ENCODE measurements at places on chromosomes 12 and 14.
A peak's percentile ranks its signal among the peaks of the same experiment; 100 is the strongest.

DNA sequence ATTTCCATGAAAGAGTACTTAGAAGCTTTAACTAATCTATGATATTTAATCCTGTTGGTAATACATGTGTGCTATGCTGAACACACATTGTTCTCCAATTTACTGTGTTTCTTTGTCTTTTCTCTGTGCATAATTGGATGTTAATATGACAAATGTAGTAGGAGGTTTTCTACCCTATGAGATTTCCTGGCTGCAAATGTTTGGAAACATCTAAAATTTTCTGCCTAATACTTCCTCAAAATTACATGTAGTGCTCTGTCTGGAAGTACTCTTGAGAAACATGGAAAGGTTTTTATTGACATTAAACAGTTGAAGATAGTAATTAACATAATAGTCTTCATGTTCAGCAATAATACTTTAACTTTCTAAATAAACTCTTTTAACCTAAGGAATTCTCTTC is 213.0 kb downstream of the KITLG start:
- no peak for DNase-seq

GRCh38 chr12:99915251-99916082 is 69.3 kb downstream of the ANKS1B start:
- no peak for DNase-seq

DNA sequence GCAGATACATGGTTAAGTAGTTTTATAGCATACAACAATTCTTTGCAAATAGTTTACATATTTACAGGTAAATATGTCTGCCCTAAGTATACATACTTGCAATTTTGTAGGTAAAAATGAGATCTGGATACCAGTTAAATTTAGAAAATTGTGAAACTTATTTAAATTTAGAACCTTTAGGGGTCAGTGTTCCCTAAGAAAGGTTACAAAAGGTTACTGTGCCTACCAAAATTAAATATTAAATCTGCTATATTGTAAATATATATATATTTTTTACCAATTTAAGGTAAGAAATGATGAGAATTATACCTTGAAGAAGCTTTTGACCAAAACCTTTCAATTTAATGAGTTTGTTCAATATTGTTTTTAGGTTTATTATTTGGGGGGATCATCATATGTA is 54.0 kb downstream of the MIPOL1 start:
- no peak for DNase-seq

GRCh38 chr12:124520907-124521306 is 46.5 kb downstream of the NCOR2 start:
- DNase-seq = no peak

DNA sequence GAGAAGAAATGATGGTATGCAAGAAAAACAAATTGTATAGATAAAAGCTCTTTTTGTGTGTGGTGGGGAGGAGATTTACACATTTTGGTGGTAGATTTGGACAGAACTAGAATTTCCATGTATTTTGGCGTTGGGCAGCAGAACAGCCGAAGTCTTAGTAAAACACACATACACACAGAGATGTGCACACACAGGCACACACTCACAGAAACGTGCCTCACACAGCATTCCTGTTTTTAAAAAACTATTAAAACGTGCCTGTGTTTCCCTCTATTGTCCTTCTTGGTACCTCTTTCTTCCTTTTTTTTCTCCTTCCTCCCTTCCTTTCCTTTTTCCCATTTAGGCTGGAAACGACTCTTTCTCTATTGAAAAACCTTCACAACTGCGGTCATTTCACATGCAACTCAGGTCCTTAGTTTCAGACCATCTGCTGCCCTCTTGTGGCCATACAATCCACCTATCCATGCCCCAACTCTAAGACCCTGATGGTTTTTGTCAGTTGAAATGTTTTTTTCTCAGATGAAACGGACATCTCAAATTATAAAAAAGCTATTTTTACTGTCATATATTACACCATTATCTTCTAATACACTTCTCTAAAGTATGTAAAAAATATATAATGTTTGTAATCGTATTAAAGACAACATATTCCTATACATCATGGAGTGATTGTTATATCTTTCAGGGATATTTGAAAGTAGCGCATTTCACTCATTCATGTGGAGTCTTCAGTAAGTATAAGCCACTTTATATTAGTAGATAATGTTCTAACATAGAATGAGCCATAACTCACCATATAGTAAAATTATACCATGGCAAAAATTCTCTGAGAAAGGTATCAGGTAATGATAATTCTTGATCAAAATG is 386.7 kb upstream of the NOVA1 start:
- DNase-seq = peak; percentile 77

DNA sequence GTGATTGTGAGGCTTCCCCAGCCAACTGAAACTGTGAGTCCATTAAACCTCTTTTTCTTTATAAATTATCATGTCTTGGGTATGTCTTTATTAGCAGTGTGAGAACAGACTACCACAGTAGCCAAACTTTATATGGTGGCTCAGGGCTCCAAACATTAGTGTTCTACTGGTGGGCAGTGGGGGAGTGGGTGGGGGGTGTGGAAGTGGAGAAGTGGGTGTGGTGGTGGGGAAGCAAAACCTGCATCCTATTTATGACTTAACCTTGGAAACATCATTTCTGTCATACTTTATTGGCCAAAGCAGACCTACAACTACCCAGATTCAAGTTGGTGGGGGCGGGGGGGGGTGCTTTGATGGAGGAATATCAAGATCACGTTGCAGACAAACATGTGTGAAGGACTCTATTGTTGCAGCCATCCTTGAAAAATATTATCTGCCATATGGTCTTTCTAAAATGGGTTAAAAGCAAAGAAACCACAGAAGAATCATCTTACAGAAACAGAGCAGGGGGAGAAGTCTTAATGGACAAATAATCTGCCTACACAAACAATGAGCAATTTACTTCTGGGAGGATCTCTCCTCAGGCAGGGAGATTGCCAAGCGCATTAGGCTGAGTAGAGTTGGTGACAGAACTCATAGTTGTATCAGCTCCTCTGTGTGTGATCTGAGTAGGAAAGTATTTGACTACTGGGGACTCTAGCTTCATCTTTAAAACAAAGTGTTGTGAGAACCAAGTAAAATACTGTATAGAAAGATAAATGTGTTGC is 1.4 kb upstream of the PWP1 start:
- peak; percentile 58 for DNase-seq

- DNase-seq = no peak
Measured at GRCh38 chr12:20985399-20985798, 145.6 kb upstream of the SLCO1B1 start.

GRCh38 chr12:67871231-67871630 is 118.0 kb upstream of the IFNG-AS1 start:
- DNase-seq = no peak

DNA sequence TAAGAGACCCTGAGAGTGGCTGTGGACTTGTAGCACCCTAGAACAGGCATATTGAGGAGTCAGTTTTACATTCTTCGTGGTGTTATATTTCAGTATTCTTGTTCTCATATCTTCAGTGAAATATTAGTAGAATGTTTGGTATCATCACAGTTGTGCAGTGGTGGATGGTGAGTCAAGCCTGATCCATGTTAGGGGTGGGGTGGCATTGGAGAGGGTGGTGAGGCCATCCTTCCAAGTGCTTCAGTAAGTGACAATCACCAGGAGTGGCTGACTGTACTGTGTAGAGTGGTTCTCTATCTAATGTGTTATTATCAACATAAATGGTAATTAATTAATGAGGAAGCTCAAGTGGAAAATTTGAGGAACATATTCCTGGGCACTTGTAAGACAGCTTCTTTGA is 197.7 kb upstream of the SLC16A7 start:
- no peak for DNase-seq

GRCh38 chr14:77044783-77045237 is 16.3 kb upstream of the IRF2BPL start:
- DNase-seq = peak; percentile 70

DNA sequence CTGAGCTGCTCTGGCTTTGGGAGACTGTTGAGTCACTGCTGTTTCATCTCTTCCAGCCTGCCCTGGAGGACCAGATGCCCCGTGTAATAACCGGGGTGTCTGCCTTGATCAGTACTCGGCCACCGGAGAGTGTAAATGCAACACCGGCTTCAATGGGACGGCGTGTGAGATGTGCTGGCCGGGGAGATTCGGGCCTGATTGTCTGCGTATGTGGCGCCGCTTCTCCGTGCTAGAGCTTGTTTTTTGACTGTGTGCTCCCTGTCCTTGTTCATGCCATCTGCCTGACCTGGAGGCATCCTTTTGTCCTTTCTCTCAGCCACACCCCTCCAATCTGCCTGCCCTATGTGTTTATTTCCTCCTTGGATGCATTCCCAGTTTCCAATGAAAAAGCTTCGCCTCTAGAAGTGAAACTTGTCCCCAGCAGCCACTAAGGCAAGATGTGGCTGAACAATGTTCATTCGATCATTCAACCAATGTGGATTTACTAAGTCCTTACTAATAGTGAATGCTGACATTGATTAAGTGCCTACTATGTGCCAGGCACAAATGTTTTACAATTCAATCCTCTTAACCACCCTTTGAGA is 98.6 kb downstream of the NT5DC3 start:
- no peak for DNase-seq

- DNase-seq = no peak
Measured at GRCh38 chr12:112179341-112179740, 54.0 kb downstream of the TRAFD1 start.

GRCh38 chr14:36976571-36977023 is 195.8 kb downstream of the SLC25A21 start:
- no peak for DNase-seq

- DNase-seq = no peak
Measured at GRCh38 chr14:70890826-70891659, 16.2 kb upstream of the PCNX1 start.

DNA sequence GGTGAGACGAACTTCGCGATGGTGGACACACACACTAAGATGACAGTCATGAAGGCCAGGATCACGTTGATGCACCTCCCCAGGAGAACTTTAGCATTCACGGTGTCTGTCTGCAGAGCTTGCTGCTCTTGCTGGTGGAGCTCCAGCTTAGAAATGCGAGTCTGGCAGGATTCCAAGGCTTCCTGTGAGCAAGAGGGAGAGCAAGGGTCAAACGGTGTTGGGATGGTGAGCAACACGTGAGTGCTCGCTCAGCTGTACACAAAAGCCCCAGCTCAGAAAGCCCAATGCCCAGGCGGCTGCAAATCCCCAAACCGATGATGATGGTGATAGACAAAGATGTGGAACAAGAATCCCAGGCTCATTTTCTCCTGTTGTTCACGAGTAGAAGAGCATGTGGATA is 78.8 kb downstream of the TMCC3 start:
- DNase-seq = no peak

- DNase-seq = no peak
Measured at GRCh38 chr14:53942970-53943750, 13.5 kb downstream of the BMP4 start.

DNA sequence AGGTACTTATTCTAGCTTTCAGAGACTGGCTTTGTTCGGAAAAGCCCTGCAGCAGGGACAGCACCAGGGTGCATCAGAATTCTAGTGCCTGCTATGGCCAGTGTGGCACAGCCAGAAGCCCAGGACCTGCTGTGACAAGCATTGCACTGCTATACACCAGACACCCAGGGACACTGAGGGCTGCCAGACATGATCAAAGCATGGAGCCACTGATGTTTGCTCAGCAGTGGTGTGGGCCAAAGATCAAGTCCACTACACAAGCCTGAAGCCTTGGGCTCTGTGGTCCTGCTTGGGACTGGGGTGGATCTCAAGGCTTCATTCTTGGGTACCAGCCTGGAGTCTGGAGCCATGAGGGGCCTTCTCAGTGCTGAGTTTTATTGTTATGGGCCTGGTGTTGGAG is 36.1 kb upstream of the CDKN3 start:
- no peak for DNase-seq

DNA sequence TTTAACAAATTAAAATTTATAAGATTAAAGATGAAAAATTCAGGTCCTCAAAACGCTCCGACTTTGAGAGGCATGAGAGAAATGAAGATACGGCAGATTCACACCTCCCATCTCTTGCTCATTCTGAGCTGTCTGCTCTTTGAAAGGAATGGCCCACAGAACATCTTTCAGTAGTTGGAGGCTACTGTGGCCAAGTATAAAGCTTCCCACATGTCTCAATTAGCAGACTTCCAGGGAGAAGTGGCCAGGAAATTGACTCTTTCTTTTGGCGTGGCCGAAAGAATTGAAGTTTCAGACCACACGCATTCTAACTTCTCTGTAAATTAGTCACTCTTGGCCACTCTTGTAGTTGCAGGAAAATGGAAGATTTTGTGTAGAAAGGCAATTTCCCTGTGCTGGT is 129.2 kb downstream of the DIP2B start:
- no peak for DNase-seq

GRCh38 chr12:45231515-45232145 is 15.7 kb downstream of the ANO6 start:
- peak; percentile 29 for DNase-seq

GRCh38 chr12:133165776-133166175 is 15.5 kb upstream of the ZNF268 start:
- DNase-seq = no peak

DNA sequence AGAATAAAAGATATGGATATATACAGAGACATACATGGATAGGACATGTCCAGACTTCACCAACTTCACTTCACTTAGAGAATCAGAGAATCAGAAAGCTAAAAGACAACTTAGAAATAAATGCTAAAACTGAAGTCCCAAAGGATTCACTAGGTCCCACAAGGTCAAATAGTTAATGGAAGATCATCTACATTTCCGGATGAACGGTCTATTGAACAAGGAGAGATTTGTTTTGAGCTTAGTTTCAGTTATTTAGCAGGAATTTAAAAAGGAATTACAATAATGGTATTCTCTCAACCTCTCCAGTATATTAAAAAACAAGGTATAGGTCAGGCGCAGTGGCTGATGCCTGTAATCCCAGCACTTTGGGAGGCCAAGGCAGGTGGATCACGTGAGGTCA is 187.0 kb downstream of the MED13L start:
- DNase-seq = no peak

GRCh38 chr12:74166096-74166495 is 371.5 kb upstream of the ATXN7L3B start:
- DNase-seq = no peak

Measured in SJCRH30 (cell line).